ENCODE measurements at places on chromosomes 3 and 15.
A peak's percentile ranks its signal among the peaks of the same experiment; 100 is the strongest.

DNA sequence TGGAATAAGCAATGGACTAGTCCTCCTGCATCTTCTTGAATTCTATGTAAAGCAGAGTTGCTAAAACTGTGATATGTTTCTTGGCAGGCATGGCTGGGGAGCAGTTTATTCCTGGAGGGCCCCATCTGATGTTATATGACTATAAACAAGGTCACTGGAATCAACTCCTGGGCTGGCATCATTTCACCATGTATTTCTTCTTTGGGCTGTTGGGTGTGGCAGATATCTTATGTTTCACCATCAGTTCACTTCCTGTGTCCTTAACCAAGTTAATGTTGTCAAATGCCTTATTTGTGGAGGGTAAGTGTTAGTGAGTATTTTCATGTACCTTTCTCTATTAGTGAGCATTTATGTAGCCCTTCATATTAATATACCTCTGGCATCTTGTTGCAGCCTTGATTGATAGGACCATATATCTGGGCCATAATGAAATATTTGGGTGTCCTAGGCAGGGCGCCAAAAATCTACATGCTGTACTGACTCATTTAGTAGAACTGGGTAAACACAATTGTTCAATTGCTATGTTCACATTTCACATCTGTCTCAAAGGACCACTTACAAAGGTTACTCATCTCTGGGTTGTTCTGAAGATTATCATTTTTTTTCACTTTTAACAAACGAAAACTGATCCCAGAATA lies 52.6 kb upstream of the ADGRG7 start:
- no peaks in the 10 kb centered on the region for H3K27me3 ChIP-seq
- no peak for DNase-seq
- no peaks in the 10 kb centered on the region for H3K4me1 ChIP-seq
- no peaks in the 10 kb centered on the region for H3K36me3 ChIP-seq
- H3K27ac ChIP-seq, result no peak overlapping the region

- no peaks in the 10 kb centered on the region for H3K4me1 ChIP-seq
- DNase-seq, result no peak
- H3K27me3 ChIP-seq, result no peaks in the 10 kb centered on the region
- H3K4me3 ChIP-seq, result no peak overlapping the region
- H3K27ac ChIP-seq, result no peak overlapping the region
Measured at GRCh38 chr3:145188079-145188770, 972.8 kb downstream of the PLOD2 start.

DNA sequence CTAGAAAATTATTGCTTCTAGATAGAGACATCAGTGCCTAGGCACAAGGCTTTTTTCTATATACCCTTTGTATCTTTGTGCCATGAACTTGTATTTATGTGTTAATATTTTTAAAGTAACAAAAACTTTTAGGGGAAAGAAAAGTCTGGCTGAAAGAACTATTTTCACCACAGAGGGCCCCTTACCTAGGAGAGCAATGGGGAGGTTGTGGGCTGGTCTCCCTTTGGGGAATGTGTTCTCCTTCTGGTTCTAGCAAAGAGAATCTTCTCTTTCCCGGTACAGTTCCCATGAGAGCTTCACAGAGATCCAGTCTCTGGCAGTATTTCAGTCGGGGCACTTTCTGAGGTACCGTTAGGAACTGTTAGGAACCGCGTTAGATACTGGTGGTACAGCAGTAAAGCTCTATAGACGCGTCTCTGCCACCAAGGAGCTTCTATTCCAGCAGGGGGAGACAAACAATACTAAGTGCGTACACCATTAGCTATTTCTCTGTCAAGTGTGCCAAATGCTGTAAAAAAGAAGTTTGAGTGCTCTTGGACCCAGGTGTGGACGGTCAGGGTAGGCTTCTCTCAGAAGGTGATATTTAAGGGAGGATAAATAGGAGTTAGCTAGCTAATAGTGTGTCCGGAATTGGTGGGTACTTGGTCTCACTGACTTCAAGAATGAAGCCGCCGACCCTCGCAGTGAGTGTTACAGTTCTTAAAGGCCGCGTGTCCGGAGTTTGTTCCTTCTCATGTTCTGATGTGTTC lies 4.6 kb upstream of the EPB42 start:
- DNase-seq, result peak; percentile 78
- no peaks in the 10 kb centered on the region for H3K27me3 ChIP-seq
- no peaks in the 10 kb centered on the region for H3K4me1 ChIP-seq
- no peaks in the 10 kb centered on the region for H3K36me3 ChIP-seq

GRCh38 chr3:33482111-33482521 lies 41.9 kb upstream of the UBP1 start:
- no peaks in the 10 kb centered on the region for H3K27me3 ChIP-seq
- H3K4me3 ChIP-seq, result no peak overlapping the region
- H3K36me3 ChIP-seq, result no peaks in the 10 kb centered on the region

DNA sequence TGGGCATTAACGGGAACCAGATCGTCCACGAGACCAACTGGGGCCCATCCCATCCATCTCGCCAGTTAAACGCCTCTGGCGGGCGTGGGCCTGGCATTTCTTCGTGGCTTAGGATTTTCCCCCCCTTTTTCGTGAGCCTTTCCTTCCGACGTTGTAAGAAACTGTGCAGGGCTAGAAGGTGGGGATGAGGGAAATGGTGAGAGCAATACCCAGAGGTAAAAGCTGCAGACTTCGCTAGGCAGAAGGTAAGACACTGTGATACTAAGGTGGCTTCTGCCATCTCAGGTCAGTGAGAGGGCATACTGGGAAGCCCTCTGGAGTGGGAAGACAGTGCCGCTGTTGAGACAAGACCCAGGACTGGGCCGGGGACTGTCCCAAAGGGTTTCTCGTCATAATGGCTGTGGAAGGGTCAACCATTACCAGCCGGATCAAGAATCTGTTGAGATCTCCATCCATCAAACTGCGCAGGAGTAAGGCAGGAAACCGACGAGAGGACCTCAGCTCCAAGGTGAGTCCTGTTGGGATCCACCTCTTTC lies 666 bp downstream of the MAPKBP1 start:
- H3K36me3 ChIP-seq, result no peaks in the 10 kb centered on the region
- H3K4me1 ChIP-seq, result peaks cover 3% of the 10 kb centered on the region
- no peaks in the 10 kb centered on the region for H3K27me3 ChIP-seq
- DNase-seq, result peak; percentile 49
- H3K27ac ChIP-seq, result peak overlapping the region; percentile 75

- H3K36me3 ChIP-seq, result no peaks in the 10 kb centered on the region
- no peak overlapping the region for H3K4me3 ChIP-seq
- no peak for DNase-seq
- no peaks in the 10 kb centered on the region for H3K4me1 ChIP-seq
Measured at GRCh38 chr3:154482507-154482906, 52.5 kb upstream of the GPR149 start.

GRCh38 chr15:71708051-71708429 lies 102.3 kb upstream of the NR2E3 start:
- no peaks in the 10 kb centered on the region for H3K4me1 ChIP-seq
- no peaks in the 10 kb centered on the region for H3K36me3 ChIP-seq
- no peak overlapping the region for H3K27ac ChIP-seq
- no peak for DNase-seq
- no peak overlapping the region for H3K4me3 ChIP-seq
- H3K27me3 ChIP-seq, result no peaks in the 10 kb centered on the region

- H3K27ac ChIP-seq, result no peak overlapping the region
- H3K36me3 ChIP-seq, result no peaks in the 10 kb centered on the region
- H3K27me3 ChIP-seq, result no peaks in the 10 kb centered on the region
- H3K4me3 ChIP-seq, result no peak overlapping the region
- H3K4me1 ChIP-seq, result peaks cover 2% of the 10 kb centered on the region
Measured at GRCh38 chr3:39960515-39961191, 151.2 kb downstream of the MYRIP start.
